ENCODE measurements at places on chromosomes 4 and X.

DNA sequence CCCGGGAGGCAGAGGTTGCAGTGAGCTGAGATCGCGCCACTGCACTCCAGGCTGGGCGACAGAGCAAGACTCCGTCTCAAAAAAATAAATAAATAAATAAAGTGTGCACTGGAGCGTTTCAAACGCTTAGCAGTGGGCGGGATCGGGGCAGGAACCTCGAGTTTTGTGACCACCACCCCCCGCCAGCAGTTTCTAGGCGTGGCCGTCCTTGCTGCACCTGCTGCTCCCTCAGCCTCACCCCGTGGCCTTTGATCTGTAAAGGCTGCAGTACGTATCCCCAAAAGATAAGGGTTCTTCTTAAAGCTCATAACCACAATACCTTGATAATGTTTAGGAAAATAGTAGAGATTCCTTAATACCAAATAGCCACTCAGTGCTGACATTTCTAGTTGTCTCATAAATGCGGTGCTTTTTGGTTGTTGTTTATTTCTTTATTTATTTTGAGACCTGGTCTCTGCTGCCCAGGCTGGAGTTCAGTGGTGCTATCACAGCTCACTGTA is 33.2 kb downstream of the PCGF3 start:
- no peak for DNase-seq

GRCh38 chr4:139978692-139979091 is 175.3 kb downstream of the MAML3 start:
- DNase-seq = no peak

GRCh38 chr4:77226939-77227705 is 70.1 kb downstream of the CCNG2 start:
- no peak for DNase-seq

- no peak for DNase-seq
Observed at GRCh38 chr4:71095545-71095944, 102.1 kb downstream of the DCK start.

- no peak for DNase-seq
Observed at GRCh38 chr4:80587871-80588385, 252.4 kb downstream of the CFAP299 start.

- DNase-seq = no peak
Observed at GRCh38 chr4:11348449-11349088, 80.1 kb downstream of the HS3ST1 start.

GRCh38 chr4:13102092-13102742 is 381.9 kb downstream of the RAB28 start:
- no peak for DNase-seq

DNA sequence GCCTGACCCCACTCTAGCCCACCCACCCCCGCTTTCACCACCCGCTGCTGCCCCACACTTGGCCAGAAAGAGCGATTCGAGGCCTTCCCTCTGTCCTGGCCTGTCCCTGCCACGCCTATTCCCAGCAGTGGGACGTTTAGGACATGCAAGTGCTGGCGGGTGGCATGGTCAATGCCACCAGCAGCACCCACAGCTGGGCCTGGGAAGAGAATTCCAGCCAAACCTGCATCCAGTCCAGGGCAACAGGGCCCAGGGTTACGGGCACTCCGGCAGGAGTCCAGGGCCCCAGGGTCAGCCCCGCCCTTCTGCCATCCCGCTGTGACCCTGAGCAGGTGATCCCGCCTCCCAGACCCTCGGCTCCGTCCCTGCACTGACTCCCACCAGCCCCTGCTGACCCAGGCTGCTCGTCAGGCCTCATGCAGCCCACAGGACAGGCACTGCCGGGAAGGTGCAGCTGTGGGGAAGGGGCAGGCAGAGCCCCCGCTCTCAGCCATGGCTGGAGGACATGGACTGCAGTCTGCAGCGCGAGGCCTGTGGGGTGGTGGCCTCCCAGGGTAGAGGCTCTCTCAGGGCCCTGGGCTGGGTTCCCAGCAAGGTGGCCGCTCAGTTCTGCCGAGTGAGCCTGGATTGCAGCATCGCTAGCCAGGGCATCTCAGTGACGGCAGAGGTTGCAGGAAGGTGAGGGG is 6.8 kb upstream of the HTRA3 start:
- no peak for DNase-seq

DNA sequence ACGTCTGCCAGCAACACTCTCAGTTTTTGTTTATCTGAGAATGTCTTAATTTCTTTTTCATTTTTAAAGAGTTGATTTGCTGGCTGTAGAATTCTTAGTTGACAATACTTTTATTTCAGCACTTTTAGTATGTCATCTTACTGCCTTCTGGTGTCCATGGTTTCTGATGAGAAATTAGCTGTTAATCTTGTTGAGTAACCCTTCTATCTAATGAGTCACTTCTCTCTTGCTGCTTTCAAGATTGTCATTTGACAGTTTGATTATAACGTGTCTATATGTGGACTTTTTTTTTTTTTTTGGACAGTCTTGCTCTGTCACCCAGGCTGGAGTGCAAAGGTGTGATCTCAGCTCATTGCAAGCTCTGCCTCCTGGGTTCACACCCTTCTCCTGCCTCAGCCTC is 24.0 kb upstream of the TMEM255A start:
- DNase-seq = no peak

DNA sequence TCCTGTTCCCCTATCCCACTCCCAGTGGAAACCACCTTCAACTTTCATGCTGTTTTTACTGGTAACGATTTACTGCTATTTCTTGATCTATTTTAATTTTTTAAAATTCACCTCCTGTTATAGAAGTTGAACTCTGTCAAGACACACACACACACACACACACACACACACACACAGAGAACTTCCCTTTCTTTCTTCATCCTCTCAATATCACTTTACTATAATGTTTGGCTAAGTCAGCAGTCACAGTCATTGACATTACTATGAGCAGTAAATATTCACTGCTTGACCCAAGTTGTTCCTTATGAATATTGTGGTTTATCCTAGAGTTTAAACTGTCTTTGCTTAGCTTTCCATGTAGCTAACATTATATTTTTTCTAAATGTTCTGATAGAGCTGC is 24.0 kb upstream of the SGMS2 start:
- DNase-seq = no peak

DNA sequence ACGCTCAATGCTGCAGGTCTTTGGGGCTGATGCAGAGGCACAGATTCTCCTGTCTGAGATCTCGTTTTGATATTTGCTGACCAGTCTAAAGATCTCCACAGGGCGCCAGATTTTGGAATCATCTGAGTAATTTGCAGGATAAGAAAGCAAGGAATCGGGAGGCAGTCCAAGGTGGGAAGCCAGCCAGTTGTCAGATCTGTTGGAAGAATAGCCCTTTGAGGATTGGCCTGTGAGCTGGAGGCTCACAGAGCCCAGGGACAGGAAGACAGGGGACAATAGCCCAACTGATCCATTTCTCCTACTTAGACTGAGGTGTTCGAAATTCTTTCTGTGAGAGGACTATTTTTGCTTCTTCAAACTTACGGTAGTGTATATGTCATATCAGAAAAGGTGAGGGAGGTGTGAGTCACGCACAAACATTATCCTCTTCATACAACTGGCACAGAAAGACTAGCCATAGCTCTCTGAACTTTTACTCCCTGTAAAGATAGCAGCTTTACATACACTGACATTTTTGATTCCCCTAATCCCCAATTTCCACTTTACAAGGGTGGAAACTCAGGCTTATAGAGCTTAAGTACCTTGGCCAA is 8.8 kb downstream of the DIPK2B start:
- DNase-seq = no peak

DNA sequence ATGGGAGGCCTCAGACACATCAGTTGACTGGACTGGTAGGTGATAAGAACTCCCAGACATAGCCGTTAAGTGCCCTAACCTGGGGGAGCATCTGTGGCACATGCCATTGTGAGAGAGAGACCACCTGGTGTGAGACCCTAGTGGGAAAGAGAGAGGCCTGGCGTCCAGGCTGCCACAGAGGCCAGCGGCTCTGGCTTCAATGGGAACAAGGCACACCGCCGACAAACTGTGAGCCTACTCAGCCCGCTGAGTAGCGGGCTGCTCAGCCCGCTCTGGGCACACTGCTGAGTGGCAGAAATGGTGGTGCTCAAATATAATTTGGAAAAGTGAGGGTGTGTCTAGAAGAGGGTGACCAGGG is 34.0 kb downstream of the PHKA2 start:
- no peak for DNase-seq

GRCh38 chr4:139279760-139280620 is at the start of gene MGARP:
TSS of gene MGARP (minus strand) at chr4:139280225. CDS start at chr4:139280158, 67 bp downstream.
- no peak for DNase-seq

DNA sequence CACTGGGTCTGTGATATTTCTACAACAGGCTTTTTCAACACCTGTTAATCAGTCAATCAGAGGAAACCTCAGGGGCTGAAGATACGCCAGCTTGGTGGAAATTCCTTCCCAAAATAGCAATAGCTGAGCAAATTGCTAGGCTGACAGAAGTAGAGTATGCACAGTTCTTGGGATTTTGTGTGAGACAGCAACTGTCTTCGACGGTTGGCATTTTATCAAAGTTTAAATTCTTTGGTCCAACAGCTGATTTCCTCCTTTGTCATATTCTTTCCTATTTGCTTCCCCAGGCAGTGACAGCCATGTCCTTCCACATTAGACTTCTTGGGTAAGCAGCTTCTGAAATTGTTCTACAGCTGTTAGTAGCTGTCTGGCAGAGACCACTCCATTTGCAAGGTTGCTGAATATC is 8.0 kb upstream of the PALLD start:
- no peak for DNase-seq

- no peak for DNase-seq
Observed at GRCh38 chrX:85244450-85245211, 840 bp downstream of the ZNF711 start.

DNA sequence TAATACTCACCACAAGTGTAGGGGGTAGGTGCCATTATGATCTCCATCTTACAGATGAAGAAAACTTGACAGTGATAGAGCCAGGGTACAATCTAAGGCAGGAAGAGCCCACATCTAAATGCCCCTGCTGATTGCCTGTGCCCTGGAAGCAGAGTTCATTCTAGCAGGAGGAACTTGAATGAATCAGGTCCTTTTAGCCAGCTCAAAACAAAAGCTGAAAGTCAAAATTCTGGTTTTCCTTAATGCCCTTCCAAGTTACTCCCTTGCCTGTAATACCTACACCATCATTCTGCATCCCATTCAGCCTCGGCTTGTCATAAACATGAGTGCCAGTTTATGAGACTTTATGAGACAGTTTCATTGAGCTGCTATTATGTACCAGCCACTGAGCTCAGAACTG is 89.6 kb downstream of the SCD5 start:
- DNase-seq = no peak

DNA sequence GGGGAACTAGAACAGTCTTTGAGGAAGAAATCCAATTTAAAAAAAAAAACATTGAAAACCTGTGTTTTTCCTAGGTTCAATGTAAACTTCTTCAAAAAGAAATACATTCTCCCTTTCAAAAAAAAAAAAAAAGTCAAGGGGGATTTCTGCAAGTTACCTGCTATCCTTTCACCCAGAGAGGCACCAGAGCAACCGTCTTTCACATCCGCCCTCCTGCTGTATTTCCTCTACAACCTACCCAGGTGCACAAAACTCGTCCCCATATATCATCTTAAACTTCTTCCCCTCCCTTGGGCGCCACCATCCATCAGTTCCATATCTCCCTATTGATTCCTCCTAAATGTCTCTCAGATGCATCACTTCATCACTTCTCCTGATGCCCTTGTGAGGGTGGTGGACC is 74.5 kb downstream of the NR3C2 start:
- DNase-seq = no peak

GRCh38 chr4:66297703-66298102 is 627.4 kb upstream of the EPHA5 start:
- DNase-seq = no peak

DNA sequence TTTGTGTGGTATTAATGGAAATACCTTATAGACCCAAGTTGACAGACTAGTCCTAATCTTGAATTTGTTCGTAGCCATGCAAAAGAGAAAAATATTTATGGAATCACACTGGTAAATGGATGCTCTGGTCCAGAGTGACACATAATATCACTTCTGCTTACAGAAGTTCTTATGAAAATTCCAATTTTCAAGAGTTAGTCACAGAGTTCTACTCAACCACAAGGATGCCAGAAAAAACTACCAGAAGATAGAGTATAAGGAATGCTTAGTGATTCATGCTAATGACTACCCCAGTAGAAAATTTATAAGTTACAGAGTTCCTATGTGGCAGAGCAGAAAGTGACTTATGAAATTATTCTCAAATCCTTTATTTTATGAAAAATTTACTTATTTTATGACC is 1384.8 kb downstream of the FAM133A start:
- DNase-seq = no peak

- no peak for DNase-seq
Observed at GRCh38 chr4:8189551-8190466, 9.3 kb upstream of the SH3TC1 start.

DNA sequence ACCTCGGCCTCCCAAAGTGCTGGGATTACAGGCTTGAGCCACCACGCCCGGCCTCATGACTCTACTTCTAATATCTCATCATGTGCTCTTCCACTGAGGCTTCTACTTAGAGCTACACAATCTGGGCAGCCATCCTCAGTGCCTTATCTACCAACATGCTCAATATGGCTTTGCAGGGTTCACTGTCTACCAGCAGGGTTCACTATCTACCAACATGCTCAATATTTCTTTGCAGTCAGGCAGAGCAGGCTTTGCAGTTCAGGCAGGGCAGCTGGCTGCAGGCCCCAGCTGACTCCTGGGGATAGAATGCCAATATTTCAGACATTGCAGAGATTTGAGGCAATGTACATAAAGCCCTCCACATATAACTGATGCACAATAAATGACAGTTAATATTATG is 47.5 kb downstream of the PKD2 start:
- no peak for DNase-seq

DNA sequence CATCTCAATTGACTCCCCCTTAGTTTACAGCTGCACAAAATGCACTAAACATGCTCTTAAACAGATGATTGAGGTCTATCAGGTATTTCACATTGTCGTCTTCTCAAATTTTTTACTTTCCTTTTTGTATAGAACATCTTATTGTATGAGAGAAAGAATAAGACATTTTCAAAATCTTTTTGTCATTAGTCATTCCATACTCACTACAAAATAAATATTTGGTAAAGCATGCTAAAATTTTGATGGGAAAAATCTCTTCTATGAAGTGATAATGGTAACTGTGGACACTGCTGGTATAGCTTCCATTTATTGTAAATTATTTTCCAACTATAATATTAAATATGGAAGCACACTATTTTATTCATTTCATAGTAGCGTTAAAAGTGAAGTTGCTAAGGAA is 185.6 kb upstream of the FSTL5 start:
- DNase-seq = no peak

DNA sequence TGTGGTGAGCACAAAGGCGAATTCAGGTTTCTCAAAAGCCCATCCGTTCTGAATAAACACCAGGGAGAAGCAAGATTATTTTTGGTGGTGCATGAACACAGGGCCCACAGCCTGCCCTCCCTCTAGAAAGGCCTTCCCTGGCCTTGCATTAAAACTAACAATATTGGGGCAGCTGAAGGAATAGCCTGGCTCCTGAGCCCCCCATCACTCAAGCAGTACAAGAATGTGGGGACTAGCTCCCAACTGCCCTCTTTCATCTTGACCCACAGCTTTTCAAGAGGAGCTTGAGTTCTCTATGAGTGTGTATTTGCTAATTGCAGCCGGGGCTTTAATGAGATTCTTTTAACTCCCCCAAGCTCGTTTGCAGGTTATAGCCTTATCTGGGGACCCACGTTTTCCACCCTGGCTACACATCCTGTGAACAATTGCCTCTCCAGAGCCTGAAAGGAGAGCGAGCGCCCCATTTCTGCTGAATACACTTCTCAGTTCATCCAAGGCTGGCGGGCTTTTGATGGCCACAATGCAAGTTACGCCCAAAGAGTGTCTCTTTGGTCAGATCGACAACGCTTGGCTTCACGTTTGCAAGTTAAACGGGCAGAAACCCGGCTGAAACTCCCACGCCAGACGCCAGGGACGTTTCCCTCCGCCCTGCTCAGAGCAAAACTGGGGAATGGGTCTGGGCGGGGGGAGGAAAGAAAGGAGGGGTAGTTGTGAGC is 4.7 kb upstream of the GSX2 start:
- no peak for DNase-seq
